ENCODE measurements at places on chromosomes 2 and 18. TPM values are rescaled to one million over a fixed set of nuclear protein-coding genes. Genes with fewer than 3 reads are reported as not detected.

DNA sequence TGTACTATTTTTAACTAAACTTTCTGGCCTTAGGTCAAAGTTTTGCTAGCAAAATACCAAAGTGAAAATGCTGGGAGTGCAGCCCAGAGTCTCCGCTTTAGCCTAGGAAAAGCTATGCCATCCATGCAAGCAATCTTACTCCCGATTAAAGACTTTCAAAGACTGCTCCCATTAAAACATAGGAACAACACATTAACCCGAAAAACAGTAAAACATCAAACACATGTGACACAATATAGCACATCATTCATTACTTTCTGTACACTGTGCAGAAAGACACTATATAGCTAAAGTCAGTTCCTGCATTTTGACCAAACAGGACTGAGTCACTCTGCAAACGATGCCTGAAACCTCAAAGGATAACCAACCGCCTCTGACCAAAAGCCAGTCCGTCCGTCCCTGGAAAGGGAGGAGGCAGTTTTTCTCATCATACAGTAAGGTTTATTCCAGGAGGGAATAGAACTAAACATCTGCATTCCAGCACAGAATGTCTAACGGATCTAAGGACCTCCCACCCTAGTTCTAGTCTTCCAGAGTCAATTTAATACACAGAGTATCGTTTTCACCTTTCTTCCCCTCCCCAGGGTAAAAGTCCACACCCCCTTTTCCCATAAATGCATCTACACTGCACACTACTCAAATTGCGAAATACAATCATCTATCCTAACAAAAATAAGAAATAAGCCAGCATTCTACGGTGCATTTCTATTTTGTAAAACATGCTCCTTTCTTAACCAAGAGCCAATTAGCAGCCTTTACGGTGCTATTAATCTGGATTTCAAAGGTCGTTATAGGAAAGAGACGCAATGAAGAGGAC, 1.7 kb downstream of the ROCK2 start:
- no peak for DNase-seq

DNA sequence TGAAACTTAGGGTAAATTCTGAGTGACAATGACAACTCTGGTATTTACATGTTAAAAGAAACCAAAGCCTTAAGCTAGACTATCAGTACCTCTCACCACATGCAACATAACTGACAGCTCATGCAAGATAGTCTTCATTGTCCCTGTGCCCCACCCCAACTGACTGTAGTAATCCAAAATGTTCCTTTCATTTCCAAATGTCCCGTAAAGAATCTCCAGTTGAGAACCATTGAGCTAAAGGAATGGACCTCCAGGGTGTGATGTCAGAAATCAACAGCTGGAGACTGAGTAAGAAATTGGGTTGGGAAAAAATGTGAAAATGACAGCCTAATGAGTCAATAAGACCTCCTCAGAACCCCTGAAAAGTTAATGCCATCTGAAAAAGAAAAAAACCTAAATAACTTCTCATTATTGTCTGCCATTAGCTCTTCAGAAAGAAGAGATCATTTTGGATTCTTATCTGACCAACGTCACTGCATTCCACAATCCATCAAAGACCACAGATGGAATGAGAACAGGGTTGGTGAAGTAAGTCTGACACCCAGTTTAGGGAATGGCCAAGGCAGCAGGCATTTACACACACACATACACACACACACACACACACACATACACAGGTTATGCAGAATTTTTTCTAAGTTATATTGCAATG, 51.7 kb upstream of the ACVR2A start:
- DNase-seq: no peak

DNA sequence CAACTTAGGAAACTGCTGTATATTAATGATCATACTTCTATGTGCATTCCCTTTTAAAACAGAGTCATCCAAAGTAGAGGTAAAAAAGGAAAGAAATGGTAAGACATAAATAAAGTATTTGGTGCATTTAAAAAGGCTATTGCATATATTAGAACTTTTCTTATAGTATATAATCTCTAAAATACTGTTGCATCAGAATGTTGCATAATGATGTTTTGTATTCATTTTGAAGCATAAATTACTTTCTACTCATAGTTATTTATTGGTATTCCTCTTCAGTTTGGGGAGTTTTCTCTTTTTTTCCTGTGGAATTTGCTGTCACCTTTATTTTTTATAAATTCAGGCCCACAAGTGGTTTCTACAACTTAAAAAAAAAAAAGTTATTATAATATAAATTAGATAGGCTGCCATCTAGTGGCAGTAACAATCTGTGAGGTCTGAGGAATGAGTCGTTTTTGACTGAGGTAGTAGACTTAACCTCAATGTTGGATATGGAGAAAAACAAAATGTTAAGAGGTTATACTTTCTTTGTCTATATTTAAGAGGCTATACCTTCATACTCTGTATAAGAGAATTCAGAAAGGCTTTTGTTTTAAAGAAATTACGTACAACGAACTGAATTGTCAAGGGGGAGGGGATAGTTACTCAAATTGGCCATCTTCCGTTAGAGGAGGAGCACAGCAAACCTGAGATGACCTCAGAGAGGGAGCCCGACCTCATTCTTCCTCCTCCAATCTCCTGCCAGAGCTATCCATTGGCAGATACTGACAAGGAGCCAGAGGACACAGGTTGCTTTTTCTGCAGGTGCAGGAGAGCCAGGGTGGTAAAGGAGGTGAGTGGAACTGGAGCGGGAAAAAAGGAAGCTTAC, 23.8 kb downstream of the ANKAR start:
- DNase-seq: no peak

DNA sequence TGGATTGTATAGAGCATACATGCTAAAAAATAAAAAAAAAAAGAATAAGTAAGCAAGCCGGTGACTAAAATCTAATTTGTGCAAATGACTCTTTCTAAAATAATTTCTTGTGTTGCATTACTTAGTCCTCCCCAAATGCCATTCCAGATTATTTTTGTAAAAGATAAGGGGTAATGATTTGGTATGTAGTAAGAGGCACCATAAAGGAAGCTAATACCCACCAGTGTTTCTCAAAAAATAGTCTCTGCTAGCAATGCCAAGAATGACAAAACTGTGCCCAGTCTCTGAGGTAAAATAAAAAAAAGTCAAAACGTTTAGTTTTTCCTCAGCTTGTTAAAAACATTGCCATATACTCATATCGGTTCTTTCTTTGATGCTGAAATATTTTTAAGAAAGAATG, 2.7 kb downstream of the METTL5 start:
- DNase-seq: no peak

- DNase-seq: no peak
These were observed 86.2 kb upstream of the GLS start for GRCh38 chr2:190794377-190794776.

GRCh38 chr18:50661013-50661412, 101.1 kb downstream of the MAPK4 start:
- no peak for DNase-seq

DNA sequence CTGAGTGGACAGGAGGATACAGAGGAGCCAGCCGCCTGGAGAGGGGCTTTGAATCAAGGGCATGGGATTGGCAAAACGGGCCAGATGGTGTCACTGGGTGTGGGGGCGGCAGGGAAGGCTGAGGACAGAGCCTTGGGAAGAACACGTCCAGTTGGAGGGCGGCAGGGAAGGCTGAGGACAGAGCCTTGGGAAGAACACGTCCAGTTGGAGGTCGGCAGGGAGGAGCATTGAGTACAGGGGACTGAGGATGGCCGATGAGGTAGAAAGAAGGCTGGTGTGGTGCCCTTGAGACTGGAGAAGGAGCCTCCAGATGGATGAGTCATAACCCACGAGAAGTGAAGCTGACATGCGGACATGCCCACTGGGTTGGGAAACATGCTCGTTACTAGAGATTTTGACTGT, 4.5 kb downstream of the HES6 start:
- no peak for DNase-seq

DNA sequence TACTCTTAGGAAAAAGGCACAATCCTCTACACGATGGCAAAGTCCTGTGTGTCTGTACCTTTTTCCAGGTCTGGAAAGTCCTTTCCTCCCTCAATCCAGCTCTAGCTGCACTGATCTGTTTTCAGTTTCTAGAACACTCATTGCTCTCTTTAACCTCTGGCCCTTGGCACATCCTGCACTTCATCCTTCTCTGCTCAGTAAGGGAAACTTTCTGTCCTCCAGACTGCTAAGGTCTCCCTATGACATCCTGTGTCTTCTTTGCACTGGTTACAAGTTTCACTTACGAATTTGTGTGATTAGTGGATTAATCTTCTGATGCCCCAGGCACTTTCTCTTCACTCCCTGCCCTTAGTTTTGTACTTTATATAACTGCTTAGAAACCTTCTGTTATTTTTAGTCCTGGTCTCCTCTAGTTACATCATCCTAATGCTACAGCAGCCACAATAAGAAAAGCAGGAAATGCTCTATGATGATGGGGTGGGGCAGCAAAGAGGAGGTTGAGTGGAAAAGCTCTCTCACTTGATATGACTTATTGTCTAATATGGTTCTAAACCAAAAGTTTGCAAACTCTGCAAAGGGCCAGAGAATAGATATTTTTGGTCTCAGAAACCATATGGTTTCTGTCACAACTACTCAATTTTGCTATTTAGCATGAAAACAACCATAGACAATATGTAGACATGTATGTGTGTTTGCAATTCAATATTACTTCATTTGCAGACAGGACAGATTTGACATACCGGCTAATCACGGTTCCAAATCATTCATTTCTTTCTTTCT, 568.2 kb downstream of the THSD7B start:
- DNase-seq: no peak

DNA sequence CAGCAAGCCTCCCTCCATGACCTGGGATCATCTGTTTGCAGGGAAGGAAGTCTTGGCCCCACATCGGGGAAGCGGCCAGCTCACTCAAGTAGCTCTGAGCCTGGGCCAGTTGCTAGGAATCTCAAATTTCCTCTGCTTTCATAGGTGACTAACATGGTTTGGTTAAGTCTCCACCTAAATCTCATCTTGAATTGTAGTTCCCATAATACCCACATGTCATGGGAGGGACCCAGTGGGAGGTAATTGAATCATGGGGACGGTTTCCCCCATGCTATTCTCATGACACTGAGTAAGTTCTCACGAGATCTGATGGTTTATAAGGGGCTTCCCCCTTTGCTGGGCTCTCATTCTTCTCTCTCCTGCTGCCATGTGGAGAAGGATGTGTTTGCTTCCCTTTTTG, 75.2 kb downstream of the LBH start:
- DNase-seq: no peak

GRCh38 chr2:115174651-115175050, 732.2 kb downstream of the DPP10 start:
- DNase-seq: no peak

DNA sequence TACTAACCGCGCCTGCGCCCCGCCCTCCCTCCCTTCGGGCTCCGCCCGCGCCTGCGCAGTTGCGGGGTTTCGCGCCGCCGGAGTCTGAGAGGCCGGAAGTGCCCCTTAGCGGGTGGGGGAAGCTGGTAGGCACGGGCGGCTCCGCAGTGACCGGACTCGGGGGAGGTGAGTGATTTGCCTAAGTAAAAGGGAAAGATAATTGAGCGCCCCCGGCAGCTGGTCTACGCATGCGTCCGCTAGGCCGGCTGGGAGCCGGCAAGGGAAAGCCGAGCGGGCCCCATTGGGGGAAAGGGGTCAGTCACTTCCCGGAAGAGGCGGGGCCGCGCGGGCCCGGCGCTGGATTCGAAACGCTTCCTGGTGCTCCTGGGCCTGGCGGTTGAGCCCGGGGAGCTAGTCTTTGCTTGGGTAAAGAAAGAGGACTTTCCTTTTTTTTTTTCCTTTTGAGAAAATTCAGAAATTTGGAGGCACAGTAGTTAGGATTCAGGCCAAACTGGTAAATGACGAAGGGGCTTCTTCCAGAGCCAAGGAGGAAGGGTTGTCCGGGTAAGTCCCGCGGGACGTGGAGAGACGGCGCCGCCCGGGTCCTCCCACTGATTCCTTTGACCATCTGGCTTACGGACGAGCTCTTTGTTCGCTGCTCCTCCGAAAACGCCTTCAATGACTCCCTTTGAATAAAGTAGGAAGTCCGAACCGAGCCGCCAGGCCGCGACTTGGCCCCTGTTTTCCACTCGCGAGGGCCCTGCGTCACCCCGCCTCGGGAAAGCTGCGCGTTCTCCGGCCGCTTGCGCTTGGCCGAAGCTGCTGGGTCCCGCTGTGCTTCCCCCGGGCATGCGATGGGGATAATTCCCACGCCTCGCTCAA, at the start of the genes GEN1 and SMC6:
Gene GEN1, plus strand, starts transcription at position 336 of the 861 bp plus-strand sequence. CDS start 5,806 bp downstream, outside the sequence.
Gene SMC6, minus strand, starts transcription at position 8 of the 861 bp plus-strand sequence. CDS start 7,864 bp downstream, outside the sequence.
- peak; percentile 91 for DNase-seq

DNA sequence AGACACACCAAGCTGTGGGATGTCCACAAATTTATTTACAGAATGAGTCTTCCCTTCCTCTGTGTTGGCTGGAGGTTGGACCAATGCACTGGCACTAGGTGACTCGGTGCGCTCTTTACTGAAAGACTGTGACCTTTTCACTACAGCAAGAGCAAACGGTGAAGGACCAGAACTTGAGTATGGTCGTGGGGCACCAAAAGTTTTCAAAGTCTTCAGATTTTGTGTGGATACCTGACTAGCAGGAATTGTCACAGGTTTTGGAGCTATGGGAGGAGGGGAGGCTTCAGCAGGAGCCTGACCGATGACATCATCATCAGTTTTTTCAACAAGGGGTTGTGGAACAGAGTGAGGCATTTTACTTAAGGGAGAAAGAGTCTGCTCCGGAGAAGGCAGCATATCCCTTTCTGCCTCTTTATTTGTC, 73.0 kb upstream of the GRB14 start:
- DNase-seq: no peak

- no peak for DNase-seq
These were observed 151.1 kb upstream of the UBE2E3 start for GRCh38 chr2:180829261-180829660.

The PPM1G gene
- total RNA-seq: 61.7 TPM

The HOXD12 gene
- not detected for total RNA-seq

The RAD51AP2 gene
- not detected for total RNA-seq

The GALNT1 gene
- total RNA-seq: 115 TPM

The STARD6 gene
- total RNA-seq: not detected

The XRCC5 gene
- total RNA-seq: 282 TPM

The C2orf42 gene
- total RNA-seq: 22.0 TPM

The WIPF1 gene
- 35.7 TPM for total RNA-seq

The C2orf78 gene
- not detected for total RNA-seq

The NDC80 gene
- 0.91 TPM for total RNA-seq

The LRATD1 gene
- total RNA-seq: 27.5 TPM
